ENCODE measurements at places on chromosomes 7 and 10.
A peak's percentile ranks its signal among the peaks of the same experiment; 100 is the strongest.

- DNase-seq: peak; percentile 64
Observed at GRCh38 chr10:30751678-30752331, 122.3 kb upstream of the LYZL2 start.

DNA sequence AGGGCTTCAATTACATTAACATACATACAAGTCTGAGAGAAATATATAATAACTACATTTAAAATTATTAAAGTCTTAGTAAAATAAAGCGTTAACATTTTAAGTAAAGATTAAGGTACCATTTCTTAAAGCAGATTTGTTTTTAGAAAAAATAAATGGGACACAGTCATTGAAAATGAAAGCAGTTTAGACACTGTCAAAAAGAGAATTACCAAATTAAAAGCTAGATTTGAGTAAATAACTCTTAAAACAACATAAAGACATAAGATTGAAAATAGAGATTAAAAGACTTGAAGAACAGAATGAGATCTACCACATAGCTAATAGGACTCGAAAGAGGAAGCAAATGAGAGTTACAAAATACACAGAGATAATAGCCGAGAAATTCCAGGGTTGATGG, 562.2 kb upstream of the FOXK1 start:
- no peak for DNase-seq

DNA sequence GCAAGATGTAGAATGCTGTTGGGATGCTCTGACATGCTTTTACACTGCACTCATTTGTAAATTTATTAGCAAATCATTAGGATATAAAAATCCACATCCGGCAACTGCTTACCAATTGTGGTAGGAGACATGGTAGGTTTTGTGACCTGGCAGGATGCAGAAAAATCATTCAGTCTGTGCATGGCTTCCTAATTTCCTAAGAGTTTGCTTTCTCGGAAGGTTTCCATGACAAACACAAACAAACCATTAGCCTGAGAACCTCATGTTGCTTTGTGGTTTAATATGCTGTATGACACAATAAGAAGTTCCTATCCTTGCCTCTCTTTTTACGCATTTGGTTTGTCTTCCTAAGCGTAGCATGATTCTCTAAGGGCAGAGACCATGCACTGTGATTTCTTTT, 14.7 kb upstream of the LMBR1 start:
- no peak for DNase-seq

DNA sequence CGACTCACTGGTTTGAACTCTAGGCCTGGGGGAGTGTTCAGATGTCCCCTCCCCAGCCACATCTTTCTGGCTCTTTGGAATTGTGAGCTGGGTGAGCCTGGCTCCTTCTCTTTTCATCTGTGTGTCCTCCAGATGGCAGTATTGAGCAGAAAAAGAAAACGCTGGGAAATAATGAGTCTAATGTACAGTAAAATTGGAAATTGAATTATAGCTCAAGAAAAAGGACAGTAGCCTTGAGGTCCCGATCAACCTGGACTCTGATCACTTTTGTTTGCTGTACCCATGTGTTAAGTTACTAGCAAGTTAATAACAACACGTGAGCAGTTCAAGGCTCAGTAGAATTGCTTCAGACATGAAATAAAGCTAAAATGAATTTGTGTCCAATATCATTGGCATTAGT, 77.9 kb downstream of the SNX10 start:
- DNase-seq: peak; percentile 56

DNA sequence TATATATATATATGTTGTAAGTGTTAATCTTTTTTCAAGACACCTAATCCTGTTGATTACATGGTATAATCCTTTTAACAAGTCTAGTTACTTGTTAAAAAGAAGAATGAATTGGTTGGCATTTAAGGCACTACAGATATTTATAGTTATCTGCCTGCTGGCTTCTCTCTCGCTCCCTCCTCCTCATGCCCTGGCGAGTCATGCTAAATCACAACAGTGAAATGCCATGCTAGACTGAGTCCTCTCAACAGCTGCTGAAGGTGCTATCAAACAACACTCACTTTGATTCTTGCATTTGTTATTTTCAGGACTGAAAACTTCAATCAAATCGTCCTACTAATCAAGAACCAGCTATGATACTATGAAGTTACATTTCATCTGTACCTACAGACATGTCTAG, 15.4 kb downstream of the NRAP start:
- no peak for DNase-seq

All from A172 (cell line).